ENCODE measurements at places on chromosomes 13 and 19.
A peak's percentile ranks its signal among the peaks of the same experiment; 100 is the strongest.

- no peak for DNase-seq
Measured at GRCh38 chr19:31317093-31317492, 32.1 kb downstream of the TSHZ3 start.

DNA sequence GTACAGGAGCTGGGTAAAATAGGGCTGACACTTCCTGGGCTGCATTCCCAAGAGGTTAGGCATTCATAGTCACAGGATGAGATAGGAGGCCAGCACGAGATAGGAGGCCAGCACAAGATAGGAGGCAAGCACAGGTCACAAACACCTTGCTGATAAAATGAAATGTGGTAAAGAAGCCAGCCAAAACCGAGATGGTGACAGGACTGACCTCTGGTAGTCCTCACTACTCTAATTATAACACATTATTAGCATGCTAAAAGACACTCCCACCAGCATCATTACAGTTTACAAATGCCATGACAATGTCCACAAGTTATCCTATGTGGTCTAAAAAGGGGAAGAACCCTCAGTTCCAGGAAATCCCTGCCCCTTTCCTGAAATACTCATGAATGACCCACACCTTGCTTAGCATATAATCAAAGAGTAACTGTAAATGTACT is 20.9 kb upstream of the IGSF23 start:
- DNase-seq: no peak

DNA sequence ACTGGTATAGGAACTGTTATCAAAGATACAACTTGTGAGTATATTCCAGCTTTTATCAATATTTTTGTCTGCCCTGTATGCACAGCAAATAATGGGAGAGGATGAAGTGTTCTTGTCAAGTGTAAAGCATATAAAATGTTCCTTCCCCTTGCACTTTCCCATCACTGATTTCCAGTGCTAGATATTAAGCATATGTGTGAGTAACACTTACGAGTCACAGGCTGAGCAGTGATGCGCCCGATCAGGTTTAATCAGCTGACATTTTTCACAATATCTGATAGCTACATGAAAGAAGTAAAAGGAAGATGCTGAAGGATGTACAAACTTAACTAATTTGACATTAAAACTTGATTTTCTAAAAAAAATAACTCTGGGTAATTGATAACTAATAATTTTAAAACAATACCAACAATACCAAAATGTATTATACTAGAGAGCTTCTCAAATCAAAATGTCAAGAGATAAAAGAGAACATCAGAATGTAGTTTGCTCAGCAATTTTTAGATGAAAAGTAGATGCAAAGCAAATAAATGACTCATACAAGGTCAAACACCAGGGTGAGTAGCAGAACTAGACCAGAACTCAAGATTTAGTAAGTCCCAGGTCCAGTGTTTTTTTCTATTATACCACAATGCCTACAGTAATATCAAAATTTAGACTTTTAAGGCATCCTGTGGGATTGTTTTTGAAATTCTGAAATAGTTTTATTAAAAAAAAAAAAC is 56.4 kb downstream of the ZDHHC20 start:
- DNase-seq: no peak

GRCh38 chr13:110387451-110388107 is 80.5 kb downstream of the COL4A2 start:
- DNase-seq: no peak

DNA sequence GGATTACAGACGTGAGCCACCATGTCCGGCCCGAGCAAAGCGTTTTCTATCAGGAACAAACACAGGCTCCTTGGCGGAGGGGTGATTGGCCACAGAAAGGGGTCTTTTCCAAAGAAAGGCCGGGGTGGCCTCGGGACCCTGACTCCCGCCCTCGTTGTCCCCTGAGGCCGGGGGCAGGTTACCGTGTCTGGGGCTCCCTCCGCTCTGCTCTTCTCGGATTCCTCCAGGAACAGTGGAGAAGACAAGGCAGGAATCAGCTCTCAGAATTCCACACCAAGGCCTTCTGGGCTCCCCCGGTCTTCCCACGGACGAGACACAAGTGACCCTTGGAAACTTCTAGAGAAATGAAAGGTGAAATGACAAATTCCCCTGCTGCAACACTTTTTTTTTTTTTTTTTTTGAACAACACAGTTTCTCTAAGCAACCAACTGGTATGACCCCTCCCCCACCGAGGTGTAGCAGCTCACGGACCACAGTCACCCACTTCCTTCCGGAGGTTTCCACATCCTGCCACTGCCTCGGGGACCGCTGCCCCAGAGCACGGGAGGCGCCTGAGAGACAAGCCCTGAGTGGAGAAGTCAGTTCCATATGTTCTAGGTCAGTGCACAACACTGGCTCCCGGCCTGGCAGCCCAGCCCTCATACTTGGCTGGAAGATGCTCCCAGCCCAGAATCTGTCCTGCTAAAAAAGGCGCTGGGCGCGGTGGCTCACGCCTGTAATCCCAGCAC is 11.0 kb downstream of the MOB3A start:
- DNase-seq: peak; percentile 83

GRCh38 chr19:5131506-5132205 is 162.7 kb downstream of the KDM4B start:
- no peak for DNase-seq

GRCh38 chr13:98468361-98468760 is 108.5 kb downstream of the STK24 start:
- DNase-seq: no peak

- no peak for DNase-seq
Measured at GRCh38 chr13:106617561-106617960, 49.6 kb upstream of the ARGLU1 start.

DNA sequence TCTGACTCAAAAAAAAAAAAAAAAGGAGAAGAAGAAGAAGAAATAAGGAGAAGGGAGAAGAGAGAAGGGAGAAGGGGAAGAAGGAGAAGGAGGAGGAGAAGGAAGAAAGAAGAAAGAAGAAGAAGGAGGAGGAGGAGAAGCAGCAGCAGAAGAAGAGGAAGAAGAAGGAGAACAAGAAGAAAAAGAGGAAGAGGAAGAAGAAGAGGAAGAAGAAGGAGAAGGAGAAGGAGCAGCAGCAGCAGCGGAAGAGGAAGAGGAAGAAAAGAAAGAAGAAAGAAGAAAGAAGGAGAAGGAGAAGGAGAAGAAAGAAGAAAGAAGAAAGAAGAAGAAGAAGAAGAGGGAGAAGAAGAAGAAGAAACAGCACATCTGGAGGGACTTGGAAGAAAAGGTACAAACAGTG is 4.1 kb upstream of the CNN1 start:
- no peak for DNase-seq

DNA sequence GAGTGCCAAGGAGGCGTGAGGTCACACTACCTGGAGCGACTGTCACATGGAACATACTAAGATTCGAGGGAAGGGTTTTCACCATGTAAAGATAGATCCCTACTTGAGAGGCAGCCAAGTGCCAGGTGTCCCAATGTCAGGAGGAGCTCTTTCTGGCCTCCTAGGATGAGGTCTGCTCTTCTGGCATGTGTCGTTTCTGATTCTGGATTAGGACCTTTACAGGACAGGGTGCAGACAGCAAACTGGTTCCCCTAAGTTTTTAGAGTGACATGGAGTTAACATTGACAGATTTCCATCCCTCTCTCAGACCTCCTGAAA is 75.3 kb downstream of the ZNF536 start:
- DNase-seq: no peak

DNA sequence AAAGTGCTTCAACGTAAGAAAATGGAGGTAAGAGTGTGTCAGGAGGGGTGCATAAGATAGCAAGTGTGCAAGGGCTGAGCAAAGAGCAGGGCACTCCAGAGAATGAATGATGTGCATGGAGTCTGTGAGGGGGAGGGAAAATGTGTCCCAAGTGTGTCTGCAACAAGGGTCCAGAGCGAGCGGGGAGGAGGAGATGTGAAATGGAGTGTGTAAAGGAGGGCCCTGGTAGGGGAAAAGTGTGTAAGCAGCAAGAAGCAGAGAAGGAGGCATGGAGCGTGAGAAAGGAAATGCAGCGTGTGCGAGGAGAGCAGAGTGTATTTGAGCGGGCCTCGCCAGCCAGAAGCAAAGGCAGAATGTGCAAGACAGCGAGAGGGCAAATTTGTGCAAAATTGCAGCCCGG is 11.8 kb downstream of the C19orf81 start:
- DNase-seq: no peak

- DNase-seq: peak; percentile 66
Measured at GRCh38 chr19:13099073-13099999, 3.3 kb downstream of the LYL1 start.

DNA sequence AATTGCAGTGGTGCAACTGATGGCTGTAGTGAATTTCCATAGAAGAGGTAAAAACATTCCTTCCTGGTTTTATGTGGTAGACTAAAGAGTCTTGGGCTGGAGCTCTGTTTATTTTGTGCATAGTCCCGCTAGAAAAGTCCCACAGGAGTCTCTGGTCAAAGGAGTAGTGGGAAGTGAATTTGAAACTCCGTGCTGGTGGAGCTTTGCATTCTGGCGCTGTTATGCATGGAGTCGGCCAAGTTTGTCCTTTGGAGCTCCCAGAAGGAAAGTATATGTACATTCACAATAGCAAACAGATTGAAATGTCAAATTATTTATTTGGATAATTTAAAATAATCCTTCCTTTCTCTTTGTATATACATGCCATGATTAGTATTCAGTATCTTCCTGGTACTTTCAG is 296.5 kb downstream of the LMO7 start:
- DNase-seq: no peak

DNA sequence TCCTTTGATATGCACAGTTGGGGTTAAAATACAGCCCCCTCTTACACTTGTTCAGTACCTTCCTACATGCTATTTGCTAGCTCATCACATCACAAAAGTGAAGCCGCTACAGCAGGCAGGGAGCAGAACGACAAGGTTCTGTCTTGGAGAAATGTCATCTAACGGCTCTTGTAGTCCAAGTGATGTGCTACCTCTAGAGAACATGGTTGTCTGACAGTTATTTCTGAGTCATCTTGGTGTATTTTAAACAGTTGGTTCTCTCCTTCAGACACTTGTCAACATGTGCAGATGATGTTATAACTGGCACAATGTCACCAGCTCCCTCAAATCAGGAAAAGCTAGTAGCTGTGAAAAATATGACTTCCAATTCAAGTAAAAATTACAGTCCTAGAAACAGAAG is 865.0 kb downstream of the PCDH9 start:
- no peak for DNase-seq

DNA sequence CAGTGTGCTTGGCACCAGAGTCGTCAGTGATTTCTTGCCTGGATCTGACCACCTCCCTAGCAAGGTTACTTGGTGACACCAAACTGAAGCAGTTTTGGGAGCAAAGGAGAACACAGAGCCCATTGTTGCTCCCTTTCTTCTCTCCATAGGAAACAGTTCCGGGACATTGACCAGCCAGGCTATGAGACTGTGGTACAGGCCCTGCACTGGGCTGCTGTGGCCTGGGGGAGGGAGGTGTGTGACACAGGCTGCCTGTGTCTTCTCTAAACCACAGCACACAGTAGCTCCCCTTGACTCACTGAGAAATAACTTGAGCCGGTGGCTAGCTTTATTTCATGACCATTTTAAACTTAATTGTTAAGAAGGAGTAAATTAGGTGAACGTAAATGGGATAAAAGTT is 214.8 kb upstream of the UBL3 start:
- DNase-seq: no peak

GRCh38 chr19:55440411-55441105 is 2.5 kb downstream of the SHISA7 start:
- no peak for DNase-seq
